AG04450 (cell line): ENCODE measurements at places on chromosomes 5 and 9.

DNA sequence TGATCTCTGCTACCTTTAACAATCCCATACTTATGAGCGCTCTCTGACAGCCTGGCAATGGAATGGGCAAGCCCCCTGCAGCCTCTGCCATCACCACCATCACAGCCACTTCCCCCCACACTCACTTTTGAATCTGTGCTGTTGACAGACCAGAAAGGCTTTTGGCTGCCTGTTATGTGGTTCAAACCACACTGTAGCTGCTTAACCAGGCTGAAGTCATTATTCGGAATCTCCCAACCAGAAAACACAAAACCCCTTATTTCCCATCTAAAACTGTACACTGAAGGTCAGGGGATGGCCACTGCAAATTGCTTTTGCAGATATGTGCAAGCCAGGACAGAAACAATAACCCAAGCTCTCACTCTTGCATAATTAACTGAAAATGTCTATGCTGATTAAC lies 35.8 kb downstream of the PTCH1 start:
- DNase-seq, result no peak

DNA sequence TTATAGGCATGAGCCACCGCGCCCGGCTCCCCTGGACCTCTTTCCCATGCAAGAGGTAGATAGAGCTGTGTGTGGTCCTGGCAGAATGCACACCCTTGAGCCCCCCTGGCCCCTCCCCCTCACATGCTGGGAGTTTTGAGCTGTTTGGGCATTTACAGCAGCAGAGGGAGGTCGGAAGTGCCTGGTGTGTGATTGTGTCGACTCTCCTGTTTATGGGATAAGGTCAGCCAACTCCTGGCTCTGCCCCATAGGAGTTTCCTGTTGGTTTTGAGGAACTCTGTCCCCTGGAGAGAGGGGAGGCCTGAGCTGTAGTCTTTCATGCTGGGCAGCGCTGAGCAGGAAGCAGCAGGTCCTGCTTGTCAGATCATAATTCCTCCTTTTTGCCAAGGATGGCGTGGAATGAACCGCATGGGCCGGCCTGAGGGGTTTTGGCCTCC lies 6.0 kb downstream of the LRRC8A start:
- DNase-seq, result no peak

DNA sequence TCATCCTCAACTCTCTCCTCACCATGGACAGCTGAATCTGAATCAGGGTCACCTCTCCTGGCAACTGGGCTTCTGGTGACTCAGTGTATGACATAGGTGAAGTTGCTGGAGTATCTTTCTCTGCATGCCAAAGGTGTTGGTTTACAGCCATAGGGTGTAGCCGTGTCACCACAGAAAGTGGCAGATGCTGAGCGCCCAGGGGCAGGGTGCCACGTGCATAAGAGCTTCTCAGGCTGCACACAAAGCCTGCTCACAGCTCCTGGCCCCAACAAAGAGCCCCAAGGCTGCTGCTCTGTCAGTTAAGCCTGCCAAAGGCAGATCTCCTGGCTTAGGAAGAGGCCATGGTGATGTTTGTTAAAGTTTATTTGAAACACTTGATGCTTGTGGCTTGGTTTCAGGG lies 297.7 kb upstream of the WWC1 start:
- DNase-seq, result no peak

DNA sequence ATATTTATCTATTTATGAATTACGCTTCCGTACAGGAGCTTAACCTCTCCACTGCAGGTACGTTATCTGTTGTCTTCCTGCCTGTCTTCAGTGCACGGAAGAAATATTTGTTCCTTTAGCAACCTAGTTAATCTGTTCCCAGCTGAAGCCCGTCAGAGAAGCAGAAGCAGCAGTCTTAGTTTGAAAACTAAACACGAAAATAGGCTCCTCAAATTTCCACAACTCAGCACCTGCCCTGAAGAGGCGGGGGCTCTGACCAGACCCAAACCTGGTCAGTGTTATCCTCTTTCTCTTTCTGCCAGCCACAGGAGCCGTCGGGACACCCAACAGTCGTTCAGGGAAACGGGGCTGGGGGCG lies 462 bp downstream of the NUDCD2 start:
- no peak for DNase-seq

DNA sequence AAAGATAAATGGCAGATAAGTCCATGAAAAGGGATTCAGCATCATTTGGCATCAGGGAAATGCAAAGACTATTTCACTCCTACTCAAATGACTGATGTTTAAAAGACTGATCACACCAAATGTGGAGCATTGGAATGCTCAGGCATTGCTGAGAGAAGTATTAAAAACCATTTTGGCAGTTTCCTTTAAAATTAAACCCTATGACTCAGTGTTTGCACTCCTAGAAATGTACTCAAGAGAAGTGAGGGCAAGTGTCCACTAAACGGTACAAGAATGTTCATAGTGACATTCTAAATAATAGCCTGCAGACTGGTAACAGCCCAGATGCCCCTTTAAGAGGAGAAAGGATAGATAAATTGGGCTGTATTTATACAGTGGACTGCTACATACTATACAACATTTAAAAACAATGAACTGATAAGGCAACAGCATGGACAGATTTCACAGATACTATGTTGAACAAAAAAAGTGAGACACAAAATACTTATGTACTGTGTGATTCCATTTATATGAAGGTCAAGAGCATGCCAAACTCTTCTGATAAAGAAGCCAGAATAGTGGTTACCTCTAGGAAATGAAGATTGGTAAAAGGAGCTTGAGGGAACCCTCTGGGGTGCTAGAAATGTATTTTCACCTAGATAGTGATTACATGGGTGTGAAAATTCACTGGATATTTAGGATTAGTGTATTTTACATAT lies 24.6 kb downstream of the APC start:
- no peak for DNase-seq

DNA sequence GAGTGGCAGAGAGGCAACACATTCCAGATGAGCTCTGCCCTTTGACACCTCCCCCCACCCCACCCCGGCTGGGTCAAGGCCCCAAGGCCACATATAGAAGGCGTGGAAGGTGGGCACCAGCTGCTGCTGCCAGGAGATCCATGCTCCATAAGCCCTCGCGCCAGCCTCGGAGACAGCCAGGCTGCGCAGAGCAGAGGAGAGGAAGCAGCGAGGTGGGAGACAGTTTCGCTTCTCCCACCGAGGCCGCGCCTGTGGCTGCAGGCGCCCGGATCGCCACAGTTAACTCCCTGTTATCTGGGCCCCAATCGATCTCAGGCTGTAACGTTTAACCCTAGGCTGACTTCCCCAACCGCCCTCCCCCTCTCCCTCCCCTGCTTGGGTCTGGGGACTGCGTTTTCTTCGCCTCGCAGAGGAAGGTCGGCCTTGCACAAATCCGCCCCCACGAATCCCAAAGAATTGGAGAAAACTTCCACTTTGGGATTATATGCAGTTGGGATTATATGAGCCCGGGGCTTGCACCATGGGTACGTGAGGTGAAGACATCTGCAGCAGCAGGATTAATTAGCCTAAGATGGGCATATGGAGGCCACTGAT lies 1.1 kb upstream of the CXXC5 start:
- DNase-seq, result no peak

DNA sequence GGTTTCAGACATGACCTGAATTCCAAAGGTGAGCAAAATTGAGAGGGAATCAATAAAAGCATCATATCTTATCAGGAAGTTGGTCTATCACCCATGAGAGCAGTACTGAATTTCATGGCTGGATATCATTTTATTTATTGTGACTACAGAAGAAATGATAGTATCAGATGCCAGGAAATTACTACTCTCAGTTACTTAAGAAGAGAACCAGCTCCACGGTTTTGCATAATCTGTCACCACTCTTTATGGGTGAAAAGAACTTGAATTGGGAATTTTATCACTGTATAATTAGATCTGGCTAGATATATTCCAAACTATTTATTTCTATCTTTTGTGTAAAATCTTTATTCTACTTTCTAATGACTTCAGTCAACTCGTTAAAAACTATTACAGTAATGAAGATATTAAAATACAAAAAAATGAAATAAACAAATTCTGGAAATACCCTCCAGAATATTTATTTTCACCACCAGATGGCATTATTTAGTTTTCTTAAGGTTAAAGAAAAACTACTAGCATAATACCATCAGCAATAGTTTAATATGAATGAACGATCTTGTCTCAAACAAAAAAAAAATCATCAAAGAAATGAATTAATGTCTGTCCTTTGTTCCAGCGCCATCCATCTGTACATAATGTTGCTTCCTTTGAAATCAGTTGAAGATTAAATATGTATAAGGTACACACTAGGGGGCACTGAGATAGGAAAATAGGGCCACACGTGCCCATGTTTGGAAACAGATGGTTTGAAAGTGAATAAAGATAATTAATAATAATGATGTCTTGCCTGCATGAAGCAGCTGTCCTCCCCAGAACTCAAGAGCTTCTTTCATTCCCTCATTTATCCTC lies 84.7 kb upstream of the SLCO6A1 start:
- no peak for DNase-seq

DNA sequence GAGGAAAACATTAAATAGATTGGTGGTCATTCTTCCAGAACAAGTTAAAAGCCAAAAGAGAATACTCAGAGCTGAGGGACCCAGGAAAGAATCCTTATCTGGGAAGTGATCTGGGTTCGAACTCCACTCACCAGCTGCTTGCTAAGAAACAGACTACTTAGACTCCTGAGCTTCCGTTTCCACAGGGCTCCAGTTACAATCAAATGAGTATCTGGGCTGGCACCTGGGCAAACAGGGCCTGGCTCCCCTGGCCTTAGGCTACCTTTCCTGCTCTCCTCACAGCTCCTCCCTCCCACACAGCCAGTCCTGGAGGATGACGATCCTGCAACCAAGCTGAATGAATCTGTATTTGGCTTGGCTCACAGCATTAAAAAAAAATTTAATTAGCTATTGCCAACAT lies 2.5 kb downstream of the MAPK9 start:
- no peak for DNase-seq

GRCh38 chr9:36141288-36141687 lies 4.8 kb downstream of the GLIPR2 start:
- no peak for DNase-seq

GRCh38 chr9:70601000-70601951 lies 186.8 kb upstream of the KLF9 start:
- DNase-seq, result peak; percentile 97

DNA sequence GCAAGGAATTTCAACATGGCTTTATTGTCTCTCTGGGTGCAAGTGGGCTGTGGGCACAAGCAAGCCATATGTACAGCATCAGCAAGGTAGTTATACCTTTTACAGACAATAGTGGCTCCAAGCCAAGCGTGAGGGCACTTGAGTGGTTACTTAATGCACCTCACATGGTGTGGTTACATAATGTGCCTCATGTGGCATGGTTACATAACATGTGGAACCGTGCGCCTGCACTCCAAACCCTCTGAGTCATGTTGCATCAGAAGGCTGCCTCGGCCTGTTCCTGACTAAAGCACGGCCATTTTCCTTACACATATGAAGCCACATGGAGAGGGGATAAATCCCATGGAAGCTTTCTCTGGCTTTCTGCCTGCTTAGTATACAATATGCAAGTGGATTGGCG lies 150.9 kb downstream of the OSTF1 start:
- DNase-seq, result no peak

DNA sequence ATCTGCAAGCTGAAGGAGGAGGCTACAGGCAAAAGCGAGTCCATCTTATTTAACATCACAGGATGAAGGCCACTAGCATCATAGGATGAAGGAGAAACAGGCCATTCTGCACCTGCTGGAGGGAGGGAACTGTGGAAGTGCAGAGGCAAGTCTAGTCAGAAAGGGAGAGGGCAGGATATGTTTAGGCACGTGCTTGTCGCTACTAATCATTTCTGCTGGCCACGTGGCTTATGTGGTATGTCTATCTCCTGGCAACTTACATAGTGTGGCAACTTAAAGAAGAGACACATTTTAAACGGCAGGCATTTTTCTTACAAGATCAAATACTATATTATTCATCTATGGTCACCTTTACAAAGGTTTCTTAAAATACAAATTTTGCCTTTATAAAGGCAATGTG lies 74.0 kb downstream of the GNAQ start:
- DNase-seq, result no peak

GRCh38 chr5:78504704-78505677 lies 143.6 kb downstream of the LHFPL2 start:
- peak; percentile 99 for DNase-seq

DNA sequence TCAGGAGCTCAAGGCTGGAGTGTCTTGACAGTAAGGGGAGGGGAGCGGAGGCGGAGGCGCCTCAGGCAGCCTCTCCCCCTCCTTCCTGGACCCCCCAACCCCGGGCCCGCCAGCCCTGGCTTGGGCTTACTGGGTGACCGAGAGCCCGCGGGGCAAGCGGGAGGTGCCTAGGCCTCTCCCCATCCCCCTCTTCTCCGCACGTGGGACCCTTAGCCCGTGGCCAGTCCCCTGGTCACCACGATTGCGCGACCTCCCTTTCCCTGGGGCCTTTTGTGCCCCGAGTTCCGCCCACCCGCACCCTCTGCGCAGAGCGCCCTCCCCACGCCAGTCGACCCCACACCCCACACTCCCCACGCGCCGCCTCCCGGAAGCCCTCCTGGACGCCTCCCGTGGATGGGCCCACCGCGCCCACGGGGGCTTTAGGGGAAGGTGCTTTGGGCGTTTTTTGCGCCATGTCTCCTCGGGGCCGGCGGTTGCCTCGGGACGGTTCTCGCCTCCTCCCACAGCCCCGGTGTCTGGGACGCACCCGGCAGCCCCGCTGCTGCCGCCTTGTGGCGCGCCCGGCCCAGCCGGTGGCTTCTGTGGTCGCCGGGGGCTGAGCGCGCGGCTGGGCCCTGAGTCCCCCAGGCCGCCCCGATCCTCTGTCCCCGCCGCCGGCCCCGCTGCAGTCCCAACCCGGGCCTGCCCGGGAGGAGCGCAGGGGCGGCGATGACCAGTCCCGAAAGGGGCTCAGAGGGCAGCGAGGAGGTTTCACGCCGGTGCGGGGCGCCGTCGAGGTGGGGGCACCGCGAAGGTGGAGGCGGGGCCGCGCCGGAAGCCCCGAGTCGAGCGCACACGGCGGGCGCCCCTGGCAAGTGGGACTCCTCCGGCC lies 3.2 kb downstream of the TOR4A start:
- DNase-seq, result no peak

- no peak for DNase-seq
These were observed 89.9 kb downstream of the PAM start for GRCh38 chr5:102845041-102845440.

GRCh38 chr5:82560969-82561368 lies 282.8 kb upstream of the RPS23 start:
- no peak for DNase-seq

DNA sequence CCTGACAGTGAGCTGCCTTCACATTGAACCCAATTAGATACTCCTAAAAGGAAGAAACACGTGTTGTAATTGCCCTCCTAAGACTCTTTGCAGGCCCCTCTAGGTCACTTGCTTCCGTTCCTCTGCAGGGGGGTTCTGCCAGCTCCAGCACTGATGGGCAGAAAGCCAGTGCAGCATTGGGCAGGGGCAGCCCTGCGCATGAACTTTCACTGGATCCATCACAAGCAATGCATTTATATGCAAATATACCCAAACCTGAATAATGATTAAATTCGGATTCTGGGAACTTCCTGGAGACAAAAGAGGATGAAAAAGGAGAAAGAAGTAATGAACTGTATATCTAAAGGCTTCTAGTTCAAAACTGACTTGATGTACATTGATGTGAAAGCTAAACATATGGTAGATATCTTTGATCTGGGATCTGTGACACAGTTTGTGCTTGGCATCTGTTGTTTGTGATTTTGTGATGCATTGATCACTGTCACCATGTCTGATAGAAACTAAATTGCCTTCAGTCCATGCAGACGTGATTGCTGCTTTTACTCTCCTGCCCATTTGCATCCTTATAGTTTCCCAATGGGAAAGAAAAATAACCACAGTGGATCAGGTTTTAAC lies 313.4 kb downstream of the DEPDC1B start:
- DNase-seq, result no peak

- DNase-seq, result no peak
These were observed 26.4 kb upstream of the CARNMT1 start for GRCh38 chr9:75054368-75055001.
